ENCODE measurements at places on chromosomes 2 and 18.
A peak's percentile ranks its signal among the peaks of the same experiment; 100 is the strongest.

DNA sequence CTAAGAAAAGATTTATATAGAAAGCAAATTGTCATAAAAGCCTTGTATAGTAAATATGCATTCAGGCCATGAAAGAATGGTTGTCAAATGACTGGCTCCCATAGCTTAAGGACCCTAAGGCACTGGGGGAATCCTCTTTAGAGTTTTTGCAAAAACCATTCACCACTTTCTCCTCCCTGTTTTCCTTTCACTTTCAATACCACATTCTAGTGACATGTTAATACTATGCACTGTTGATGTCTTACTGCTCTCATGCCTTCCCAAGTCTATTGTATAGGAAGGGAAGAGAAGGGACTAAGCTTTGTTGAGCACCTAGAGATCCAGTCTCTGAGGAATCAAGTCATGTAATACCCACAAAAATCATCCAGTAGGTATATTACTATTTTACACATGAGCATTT is 383.0 kb upstream of the LRRTM1 start:
- DNase-seq: no peak

DNA sequence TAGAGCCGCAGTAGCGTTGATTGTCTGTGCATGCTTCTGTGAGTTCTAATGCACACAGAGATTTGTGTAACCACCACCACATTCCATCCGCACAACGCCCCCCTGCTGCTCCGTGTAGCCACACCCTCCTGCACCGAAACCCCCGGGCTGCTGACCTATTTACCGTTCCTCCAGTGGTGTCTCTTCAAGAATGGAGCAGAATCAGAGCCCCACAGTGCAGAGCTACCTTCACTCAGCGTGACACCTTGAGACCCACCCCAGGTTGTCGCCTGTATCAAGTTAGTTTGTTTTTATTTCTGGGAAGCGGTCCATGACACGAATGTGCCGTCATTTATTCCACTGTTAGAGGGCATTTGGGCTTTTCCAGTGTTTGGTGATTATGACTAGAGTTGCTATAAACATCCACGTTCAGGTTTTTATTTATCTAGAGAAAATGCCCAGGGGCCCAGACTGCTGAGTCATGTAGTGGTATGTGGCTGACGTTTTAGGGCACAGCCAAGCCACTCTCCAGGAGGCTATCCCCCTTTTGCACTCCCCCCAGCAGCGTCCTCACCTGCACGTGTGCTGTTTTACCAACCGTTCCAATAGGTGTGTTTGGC is 266.8 kb downstream of the NDUFA10 start:
- peak; percentile 19 for DNase-seq

DNA sequence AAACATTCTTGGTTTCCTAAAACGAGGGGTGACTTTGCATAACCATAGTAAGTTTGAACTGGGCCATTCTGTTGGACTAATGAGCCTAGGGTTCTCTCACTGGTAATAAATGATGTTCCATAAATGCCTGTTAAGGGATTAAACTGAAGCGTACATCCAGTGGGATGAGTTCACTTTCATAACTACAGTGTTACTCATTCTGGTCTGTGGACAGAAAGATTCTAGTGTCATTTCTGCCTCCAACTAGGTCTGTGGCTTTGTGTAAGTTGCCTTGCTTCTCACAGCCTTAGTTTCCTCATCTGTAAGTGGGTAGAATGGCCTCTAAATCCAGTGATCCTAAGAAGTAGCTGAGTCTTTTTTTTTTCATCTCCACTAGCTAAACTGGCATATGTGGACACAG is 1860.6 kb upstream of the PIK3C3 start:
- DNase-seq: no peak

GRCh38 chr2:71748227-71748626 is 294.9 kb downstream of the DYSF start:
- DNase-seq: peak; percentile 22
